ENCODE measurements at places on chromosomes 12 and 14. TPM values are rescaled to one million over a fixed set of nuclear protein-coding genes. Genes with fewer than 3 reads are reported as not detected.

The MMP19 gene
- not detected for polyA plus RNA-seq

The ACOT4 gene
- 0.13 TPM for polyA plus RNA-seq

The FOXN4 gene
- 0.40 TPM for polyA plus RNA-seq

The ART4 gene
- not detected for polyA plus RNA-seq

The IL26 gene
- not detected for polyA plus RNA-seq

The DNAJC22 gene
- not detected for polyA plus RNA-seq

The GALNT16 gene
- polyA plus RNA-seq = 23.2 TPM

The GLS2 gene
- polyA plus RNA-seq = 18.7 TPM

The SLC6A15 gene
- polyA plus RNA-seq = 75.1 TPM

The RD3L gene
- 3.6 TPM for polyA plus RNA-seq

The PPP4R4 gene
- polyA plus RNA-seq = 101 TPM

The KRT77 gene
- not detected for polyA plus RNA-seq

The CPSF2 gene
- polyA plus RNA-seq = 30.0 TPM

The PIWIL1 gene
- polyA plus RNA-seq = not detected

The RFLNA gene
- 1.3 TPM for polyA plus RNA-seq

The KRT79 gene
- polyA plus RNA-seq = 0.81 TPM

The RNF212B gene
- not detected for polyA plus RNA-seq

The PRB2 gene
- not detected for polyA plus RNA-seq

The CNTN1 gene
- 141 TPM for polyA plus RNA-seq

The ORMDL2 gene
- 140 TPM for polyA plus RNA-seq

The EID3 gene
- polyA plus RNA-seq = 6.9 TPM

The MANSC4 gene
- not detected for polyA plus RNA-seq

The FICD gene
- 22.6 TPM for polyA plus RNA-seq

The DPF3 gene
- polyA plus RNA-seq = 5.0 TPM

The KCNJ8 gene
- 3.9 TPM for polyA plus RNA-seq

The DACT1 gene
- polyA plus RNA-seq = 1.9 TPM

The ISM2 gene
- not detected for polyA plus RNA-seq

The LUM gene
- polyA plus RNA-seq = not detected

The NTF3 gene
- not detected for polyA plus RNA-seq

The ZNF605 gene
- polyA plus RNA-seq = 14.6 TPM

The WASHC3 gene
- polyA plus RNA-seq = 405 TPM

All from Purkinje cell (primary cell).